Immature natural killer cell (primary cell): ENCODE measurements at places on chromosomes 16 and 17. TPM values are rescaled to one million over a fixed set of nuclear protein-coding genes. Genes with fewer than 3 reads are reported as not detected.

PITPNM3 gene
- 0.02 TPM for polyA plus RNA-seq

OR3A3 gene
- polyA plus RNA-seq = not detected

SHISA9 gene
- not detected for polyA plus RNA-seq

ZNF23 gene
- 4.3 TPM for polyA plus RNA-seq

DNA sequence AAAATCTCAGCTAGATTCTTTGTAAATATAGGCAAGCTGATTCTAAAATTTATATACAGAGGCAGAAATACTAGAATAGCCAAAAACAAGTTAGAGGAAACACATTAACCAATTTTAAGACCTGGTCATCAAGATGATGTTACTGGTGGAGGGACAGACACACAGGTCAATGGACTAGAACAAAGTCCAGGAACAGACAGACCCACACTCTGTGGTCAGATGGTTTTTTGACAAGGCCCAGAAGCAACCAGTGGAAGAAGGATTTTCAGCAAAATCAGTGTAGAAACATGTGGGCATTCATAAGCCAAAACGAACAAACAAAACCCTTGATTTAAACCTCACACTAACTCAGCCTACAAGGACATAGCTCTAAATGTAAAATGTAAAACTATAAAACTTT, 99.7 kb upstream of the METRNL start:
- no peak for DNase-seq

- no peak for DNase-seq
These were observed 6.2 kb downstream of the RPS6KB1 start for GRCh38 chr17:59899099-59899498.
